BE2C (cell line): ENCODE measurements at places on chromosomes 2 and 18.

GRCh38 chr2:40178971-40179370, 272.9 kb downstream of the SLC8A1 start:
- no peak for DNase-seq

GRCh38 chr2:10890706-10891270, 20.9 kb upstream of the KCNF1 start:
- DNase-seq = no peak

- no peak for DNase-seq
Measured at GRCh38 chr2:105397953-105398335, 907 bp downstream of the FHL2 start.

DNA sequence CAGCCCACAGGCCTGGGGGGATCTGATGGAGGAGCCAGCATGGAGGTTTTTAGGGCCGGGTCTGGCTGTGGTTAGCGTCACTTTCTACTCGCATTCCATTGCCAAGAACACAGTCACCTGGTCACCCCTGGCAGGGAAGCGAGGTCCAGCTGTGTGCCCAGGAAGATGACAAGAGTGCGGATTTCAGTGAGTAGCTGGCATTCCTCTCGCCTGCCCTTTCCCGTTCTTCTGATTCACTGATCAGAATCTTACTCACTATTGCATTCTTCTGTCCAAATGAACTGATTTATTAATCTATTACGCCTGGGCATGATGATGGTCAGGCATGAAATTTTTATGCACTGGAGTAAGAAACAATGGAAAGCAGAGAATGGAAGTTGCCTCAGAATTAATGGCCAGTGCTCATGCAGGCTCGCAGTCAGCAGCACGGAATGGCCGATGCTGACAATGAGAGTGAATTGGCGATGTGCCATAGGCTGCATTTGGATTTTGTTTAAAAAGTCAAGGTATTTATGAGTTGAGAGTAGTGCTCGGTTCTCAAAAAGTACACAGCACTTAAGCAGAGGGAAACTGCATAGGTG, 76.4 kb upstream of the MGAT5 start:
- no peak for DNase-seq

DNA sequence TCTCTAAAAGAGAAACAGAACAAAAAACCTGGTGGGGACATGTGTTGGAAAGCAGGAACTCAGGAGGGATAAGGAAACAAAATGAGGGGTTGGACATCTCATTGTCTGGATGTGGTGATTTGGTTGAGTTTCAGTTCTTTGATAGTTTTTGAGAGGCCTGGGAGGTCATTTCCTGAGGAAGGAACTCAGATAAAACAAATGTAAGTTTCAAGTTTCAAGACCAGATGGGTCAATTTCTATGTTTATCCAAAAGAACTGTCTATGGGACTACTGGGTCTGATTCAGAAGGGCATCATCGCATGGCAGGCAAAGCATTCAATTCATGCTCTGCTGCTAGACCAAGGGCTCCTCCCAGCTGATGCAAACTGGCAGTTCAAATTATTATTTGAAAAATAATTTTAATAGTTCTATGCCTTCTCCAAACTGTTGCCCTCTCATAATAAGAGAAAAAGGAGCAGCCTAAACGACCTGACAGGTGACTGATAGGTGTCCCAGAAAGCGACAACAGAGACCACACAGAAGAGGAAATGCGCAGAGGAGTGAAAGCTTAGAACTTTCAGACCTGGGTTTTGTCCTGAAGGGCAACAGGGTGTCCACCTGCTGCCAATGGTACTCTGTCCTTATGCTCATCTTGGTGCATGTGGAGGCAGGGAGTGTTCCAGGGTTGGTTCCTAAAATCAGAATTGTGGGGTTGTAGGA, 39.3 kb upstream of the SH3RF3 start:
- DNase-seq = no peak

- DNase-seq = no peak
Measured at GRCh38 chr18:9334973-9335696, 562 bp downstream of the TWSG1 start.

DNA sequence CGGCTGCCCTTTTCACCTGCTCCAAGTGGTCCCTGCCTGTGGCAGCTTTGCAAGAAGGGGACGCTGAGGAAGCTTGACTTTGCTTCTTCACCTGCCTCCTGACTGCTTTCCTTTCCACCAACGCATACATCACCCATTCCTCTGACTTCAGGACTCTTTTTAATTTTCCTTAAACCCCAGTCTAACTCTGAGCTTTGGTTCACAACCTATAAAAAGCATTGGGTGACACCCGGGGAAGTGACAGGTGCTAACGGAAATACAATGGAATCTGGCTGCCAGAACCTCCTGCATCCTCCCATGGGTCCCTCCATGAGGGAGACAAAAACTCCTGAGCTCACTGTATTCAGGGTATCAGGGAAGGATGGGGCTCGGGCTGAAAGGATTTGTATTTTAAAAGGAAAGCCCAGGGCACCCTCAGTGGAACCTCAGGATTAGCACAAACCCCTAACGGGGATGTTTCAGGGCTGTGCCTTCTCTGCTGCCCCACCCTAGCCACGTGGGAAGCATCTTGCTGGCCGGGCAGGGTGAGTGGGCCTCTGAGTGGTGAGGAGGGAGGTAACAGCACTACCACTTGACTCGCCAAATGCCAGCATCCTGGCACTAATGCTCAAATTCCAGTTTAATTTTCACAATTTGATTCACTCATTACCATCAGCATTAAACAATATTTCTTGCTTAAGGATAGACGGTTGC, 284.8 kb downstream of the CELF4 start:
- DNase-seq = no peak

- DNase-seq = no peak
Measured at GRCh38 chr18:56770097-56770496, 118.9 kb downstream of the WDR7 start.

- no peak for DNase-seq
Measured at GRCh38 chr18:11368020-11368419, 218.7 kb upstream of the PIEZO2 start.

DNA sequence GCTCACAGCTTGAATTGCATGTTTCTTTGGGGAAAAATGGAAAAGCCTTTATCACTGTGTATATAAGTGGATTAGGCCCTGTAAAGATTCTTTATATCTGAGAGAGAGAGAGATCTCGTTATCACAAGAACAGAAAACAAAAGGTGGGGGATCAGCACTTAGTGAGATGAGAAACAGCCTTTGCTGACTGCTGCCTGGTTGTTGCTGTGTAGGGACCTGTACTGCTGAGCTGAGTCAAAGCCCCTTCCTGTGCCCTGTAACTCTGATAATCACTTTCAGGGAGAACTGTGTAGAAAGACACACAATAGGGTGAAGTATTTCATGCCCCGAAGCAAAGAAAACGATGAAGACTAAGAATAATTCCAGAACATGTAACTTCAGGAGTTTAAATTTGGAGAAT, 30.6 kb upstream of the FAM237A start:
- no peak for DNase-seq

DNA sequence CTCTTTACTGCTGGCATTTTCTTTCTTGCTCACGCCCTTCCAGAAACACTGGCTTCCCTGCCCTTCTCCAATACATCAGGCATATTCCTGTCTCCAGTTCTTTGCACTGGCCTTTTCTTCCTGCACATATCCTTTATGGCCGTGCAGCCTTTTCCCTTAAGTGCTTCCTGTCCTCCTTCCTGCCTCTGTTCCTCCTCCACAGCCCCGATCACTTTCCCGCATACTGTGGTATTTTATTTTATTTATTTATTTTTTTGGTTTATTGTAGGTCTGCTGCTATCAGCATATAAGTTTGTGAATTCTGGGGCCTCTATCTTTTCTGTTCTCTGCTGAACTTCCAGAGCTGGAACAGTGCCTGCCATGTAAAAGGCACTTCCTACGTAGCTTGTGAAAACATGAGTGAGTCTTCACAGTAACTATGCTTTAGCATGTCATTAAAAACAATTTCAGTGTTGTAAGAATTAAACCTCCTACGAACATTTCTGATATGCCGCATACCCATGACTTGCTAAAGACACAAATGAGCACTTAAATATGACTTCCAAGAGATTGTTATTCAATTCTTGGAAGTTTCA, 289.1 kb downstream of the TRIB2 start:
- peak; percentile 19 for DNase-seq

- DNase-seq = no peak
Measured at GRCh38 chr18:54203914-54204313, 20.6 kb downstream of the MBD2 start.

GRCh38 chr18:77457681-77458080, 208.0 kb downstream of the GALR1 start:
- no peak for DNase-seq

DNA sequence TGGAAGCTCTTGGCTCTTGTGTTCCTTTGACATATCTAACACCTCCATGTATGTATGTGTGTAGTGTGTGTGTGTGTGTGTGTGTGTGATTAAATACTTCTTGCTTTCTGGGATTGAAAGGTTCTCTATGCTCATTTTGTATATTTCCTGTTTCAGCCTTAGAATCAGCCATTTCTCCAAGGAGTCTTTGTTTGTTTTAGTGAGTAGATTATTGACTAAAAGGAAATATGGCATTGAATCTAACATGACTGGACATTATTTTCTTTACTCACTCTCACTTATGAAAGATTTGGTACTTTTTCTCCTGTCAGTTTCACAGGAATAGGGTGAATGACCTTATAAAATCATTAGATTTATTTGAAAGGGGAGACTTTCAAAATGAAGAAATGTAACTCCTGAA, 413.8 kb upstream of the SLC14A2 start:
- DNase-seq = no peak

DNA sequence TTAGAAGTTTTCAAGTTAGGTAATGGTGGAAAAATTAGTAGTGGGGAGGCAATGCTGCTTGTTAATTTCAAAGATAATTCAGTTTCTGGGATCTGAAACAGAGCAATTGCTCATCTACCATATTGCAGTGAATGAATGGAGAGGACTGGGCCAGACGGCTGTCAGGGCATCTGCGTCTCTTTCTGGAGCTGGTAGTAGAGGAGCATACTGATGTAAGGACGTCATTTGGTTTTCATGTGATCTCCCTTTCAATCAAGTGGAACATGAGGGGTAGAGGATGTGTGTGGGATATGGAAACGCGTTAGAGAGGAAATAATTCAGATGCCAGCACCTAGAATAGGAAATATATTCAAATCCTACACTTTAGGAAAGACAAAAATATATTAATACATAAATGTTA, 490.3 kb downstream of the ADCYAP1 start:
- DNase-seq = no peak
